Mesothelial cell of epicardium (in vitro differentiated cells): ENCODE measurements at places on chromosomes 1 and 21.

DNA sequence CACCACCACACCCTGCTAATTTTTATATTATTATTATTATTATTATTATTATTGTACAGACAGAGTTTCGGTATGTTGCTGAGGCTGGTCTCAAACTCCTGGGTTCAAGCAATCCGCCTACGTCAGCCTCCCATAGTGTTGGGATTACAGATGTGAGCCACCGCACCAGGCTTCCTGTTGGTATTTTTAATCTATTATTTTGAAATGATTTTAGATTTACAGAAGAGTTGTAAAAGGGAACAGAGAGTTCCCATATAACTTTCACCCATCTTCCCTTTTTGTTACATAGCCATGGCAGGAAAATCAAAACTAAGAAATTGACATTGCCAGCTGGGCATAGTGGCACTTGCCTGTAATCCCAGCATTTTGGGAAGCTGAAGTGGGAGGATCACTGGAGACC is 42.9 kb upstream of the CITED4 start:
- DNase-seq: no peak

DNA sequence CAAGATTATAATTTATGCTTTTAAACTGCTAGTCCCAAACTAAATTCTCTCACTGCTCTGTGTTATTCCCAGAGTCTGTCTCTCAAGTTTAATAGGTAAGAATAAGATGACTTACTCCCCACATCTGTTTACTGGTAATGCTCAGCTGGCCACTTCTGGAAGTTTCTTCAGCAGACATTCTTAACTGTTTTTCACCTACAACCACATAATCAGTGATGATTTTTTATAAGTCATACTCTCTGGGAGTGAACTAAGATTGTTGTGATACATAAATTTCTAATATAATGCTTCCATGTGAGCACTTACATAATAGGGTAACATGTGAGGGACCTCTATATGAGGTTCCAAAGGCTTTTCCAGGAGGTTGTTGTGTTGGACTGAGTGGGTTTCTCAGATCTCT is 8.7 kb downstream of the SLAMF7 start:
- DNase-seq: no peak

DNA sequence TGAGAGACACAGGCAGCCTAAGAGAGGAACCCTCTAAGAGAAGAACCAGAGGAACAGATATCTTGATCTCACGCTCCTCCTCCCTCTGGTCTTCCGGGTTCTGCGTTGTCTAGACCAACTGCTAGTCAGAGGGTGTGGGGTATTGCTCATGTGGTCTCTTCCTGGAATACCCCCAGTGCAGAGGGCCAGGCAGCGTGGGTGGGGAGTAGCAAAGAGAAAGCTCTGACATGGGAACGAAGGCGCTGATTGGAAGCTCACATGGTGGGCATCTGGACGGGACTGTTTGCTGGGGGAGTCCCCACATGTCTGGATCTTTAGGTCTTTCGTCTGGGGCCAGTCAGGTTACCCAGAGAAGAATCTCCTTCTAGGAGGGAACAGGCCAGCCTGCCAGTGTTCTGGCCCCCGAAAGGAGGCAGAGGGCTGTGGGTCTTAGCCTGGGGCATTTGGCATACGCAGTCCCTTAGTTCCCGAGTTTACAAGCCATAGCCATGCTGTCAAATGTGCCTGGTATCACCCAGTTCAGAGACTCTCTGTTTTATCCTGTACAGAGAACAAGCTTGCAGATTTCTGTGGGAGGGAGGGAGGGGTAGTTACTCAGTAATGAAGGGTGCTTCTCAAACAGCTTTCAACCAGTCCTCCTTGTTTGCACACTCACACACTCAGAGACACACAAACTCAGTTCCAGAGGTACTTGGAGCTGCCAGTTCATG is 18.3 kb upstream of the IL6R start:
- DNase-seq: no peak

GRCh38 chr1:230243146-230243545 is 176.1 kb downstream of the GALNT2 start:
- no peak for DNase-seq

GRCh38 chr1:67485046-67485811 is 55.0 kb upstream of the SERBP1 start:
- DNase-seq: no peak

- DNase-seq: no peak
These were observed 9.3 kb downstream of the MTFR1L start for GRCh38 chr1:25829046-25829445.

DNA sequence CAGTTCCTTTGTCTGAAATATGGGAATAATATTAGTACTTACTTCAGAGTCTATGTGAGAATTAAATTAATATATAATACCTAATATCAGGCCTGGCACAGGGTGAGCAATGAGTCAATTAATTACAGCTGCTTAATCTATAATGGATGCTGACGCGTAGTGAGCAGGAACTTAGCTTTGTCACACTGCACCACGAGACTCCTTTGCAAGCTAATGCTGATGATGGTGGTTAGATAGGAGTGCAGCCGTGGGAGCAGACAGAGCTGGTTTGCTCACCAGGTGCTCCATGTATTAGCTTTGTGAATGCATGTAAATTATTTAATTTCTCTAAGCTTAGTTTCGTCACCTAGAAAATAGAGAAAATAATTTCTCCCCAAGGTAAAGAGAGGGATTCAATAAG is 35.1 kb downstream of the KCNJ15 start:
- DNase-seq: no peak

DNA sequence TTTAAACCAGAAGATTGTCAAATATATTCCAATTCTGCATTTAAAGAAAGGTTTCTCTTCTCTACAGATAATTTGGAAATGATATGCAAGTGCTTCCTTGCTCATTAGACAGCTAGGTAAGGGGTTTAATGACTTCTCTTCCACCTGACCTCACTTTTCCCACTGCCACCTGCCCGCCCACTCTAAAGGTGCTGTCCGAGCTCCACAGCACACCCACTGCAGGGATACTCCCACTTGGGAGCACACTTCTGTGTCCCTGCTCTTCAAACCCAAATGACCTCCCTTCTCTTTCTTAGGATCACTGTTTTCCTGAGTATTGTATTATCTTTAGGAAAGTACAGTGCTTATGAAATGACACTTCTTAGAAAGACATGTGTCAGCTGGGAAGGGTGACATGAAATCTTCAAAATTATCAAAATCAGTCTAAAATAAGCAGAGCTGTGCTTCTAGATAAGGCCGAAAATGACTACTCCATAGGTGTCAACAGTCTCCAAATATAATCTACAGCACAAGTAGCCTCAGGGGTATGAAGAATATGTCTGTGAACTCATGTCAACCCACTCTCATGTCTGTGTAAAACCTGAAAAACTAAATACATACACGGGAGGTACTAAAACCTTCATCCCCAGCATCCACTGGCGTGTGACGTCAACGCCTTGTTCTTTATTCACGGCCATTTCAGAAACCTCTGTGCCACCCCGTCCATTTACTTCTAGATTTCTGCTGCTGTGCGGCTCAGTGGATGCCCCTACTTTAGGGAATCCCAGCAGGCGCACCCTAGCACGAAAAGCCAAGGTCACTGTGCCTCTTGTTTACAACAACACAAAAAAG is 71.0 kb downstream of the SLC45A1 start:
- DNase-seq: no peak

DNA sequence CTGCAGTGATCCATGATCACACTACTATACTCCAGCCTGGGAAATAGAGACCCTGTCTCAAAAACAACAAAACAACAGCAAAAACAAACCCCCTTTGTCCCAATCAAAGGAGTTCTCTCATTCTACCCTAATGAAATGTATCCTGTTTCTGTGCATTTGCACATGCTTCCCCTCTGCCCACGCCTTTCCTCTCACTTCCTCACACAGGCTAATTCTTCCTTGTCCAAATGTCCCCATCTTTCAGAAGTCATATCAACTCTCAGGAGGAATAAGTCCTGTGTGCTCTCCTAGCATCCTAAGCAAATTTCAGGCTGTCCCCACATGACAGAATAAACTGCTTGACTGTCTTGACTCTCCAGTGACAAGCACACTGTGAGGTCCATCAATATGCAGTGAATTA is 8.1 kb upstream of the ATP1B1 start:
- no peak for DNase-seq

- DNase-seq: no peak
These were observed 8.1 kb downstream of the NGF start for GRCh38 chr1:115329965-115330364.

- DNase-seq: no peak
These were observed 14.0 kb downstream of the TGFBR3 start for GRCh38 chr1:91872000-91872399.
